LHCN-M2 (cell line): ENCODE measurements at places on chromosomes 12 and 14. TPM values are rescaled to one million over a fixed set of nuclear protein-coding genes. Genes with fewer than 3 reads are reported as not detected.

DNA sequence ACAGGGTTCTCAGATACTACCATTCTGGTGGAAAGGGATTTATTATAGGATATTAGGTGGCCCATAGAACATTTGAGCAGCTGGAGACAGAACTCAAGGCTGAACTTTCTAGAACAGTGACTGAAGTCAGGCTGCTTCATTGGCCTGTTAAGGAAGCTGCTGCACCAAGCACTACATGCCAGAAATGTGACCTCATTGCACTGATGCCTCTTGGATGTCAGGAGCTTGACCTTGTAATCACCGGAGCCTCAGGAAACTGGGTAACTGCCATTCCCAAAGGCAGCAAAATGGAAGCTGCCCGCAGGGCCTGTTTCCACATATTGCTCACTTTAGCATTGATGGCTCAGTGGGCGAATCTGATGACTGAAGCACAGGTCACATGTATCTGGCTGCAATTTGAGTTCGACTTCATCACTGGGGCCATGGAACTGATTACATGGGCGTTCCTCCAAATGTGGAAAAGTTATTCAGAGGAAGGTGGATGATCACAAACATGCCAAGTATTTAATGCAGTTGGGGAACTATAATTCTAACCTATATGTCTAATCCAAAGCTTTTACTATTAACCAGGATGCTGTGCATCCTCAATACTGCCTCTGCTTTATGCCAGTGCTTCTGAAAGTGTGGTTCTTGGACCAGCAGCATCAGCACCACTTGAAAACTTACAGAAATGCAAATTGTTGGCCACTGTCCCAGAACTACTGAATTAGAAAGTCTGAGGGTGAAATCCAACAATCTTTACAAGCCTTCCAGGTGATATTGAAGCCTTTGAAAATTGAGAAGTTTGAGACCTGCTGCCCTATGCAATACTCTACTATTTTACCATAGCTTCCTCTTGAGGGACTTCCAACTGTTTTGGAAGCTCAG is 337.2 kb upstream of the NAV3 start:
- DNase-seq = peak; percentile 2

GRCh38 chr12:87509237-87509820 is 519.9 kb downstream of the C12orf50 start:
- peak; percentile 75 for DNase-seq

GRCh38 chr12:39605501-39605900 is 14.1 kb downstream of the ABCD2 start:
- DNase-seq = peak; percentile 43

DNA sequence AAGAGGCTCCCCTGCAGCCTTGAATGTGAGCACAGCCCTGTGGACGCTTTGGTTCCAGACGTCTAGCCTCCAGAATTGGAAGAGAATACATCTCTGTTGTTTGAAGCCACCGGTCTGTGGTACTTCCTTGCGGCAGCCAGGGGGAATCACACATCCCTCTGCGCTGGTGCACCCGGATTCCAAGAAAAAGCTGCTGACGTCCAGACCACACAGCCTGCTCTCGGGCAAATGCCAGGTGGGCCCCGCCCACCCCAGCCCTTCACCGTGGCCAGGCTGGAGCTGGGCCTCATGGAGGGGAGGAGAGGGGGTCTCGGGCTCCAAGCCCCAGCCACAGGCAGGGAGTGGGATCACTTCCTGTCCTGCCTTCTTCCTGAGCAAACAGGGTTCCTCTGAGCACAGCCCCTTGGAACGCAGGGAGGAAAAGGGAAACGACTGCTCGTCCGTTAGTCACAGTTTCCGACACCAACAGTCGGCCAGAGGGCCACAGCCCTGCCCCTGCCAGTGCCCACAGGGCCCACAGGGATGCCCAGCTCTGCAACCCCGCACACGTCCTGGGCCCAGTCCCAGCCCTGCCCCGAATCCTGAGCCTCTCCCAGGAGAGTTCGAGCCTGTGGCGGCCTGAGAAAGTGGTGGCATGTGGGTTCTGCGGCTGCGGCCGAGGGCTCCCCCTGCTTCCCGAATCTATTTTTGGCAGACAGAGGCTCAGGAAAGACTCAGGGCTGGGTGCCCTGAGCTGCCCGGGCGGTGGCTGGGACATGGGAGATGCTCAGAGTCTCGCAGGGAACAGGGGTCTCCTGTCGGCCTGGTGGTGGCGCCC is 85.3 kb downstream of the RFLNA start:
- peak; percentile 86 for DNase-seq

DNA sequence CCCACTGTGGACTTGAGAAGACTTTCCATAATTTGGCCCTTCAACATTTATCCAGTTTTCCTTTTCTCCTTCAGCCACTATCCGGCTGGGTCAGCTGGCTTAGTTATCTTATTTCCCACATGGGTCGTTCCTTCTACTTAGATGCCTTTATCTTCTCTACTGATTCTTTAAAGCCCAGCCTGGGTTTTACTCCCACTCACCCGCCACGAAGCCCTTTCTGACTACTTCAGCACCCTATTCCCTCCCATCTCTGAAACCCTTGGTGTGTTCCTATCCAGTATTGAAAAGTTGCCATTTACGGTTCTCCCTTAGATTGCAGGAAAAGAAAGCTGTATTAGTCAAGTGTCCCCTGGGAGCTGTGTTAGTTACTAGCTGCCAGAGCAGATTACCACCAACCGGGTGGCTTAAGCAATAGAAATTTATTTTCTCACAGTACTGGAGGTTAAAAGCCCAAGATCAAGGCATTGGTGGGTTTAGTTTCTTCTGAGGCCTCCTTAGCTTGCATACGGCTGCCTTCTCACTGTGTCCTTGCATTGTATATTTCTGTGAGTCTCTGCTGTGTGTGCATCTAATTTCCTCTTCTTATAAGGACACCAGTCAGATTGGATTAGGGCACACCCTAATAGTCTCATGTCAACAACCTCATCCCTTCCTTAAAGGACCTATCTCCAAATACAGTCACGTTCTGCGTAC is 105.5 kb downstream of the GPATCH2L start:
- peak; percentile 63 for DNase-seq

FAM90A1 gene
- total RNA-seq = not detected in 2 replicates

C12orf42 gene
- not detected in 2 replicates for total RNA-seq
